ENCODE measurements at places on chromosomes 6 and 20.

- DNase-seq: no peak
These were observed 9.2 kb downstream of the PHF3 start for GRCh38 chr6:63644668-63645326.

- DNase-seq: no peak
These were observed 712.4 kb downstream of the EPHA7 start for GRCh38 chr6:92706976-92707375.

GRCh38 chr6:10272591-10272990, 142.3 kb downstream of the TFAP2A start:
- no peak for DNase-seq

GRCh38 chr6:95879856-95880255, 135.9 kb upstream of the FUT9 start:
- DNase-seq: no peak

- no peak for DNase-seq
These were observed 72.7 kb downstream of the IGF2R start for GRCh38 chr6:160041608-160042007.

DNA sequence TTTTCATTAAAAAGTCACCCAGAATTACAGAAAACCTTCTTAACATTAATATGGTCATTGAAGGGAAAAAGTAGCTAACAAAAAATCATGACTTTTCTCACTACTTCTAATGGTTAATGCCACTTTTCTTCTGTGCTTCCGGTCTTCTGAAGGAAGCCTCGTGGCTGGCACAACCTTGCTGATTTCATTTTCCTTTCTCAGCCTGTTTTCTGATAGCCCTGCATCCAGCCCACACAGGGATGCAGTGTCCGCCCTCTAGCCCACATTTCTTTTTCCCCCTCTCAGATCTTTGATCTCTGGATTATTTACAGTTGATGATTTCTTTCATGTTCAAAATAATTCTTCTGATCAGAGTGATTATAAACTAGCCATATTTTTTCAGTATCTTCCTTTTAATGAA, 655.4 kb upstream of the EPHA7 start:
- DNase-seq: no peak

- DNase-seq: no peak
These were observed 40.5 kb downstream of the RREB1 start for GRCh38 chr6:7148100-7148822.

DNA sequence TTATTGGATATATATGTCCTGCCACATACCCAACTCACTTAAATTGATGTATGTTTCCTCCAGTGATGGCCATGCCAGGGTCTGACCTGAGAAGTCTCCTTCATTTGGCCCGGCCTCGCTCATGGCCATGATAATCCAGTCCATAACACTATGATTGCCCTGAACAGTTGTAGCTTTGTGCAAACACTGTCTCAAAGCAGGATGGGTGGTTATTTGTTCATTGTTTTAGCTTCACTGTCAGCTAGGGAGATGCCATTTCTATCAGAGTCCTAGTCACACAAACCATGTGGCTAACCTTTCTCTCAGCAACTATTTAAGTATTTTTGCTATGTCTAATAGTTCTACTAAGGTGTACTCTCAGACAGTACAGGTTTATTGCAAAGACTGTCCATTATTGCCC, 47.6 kb upstream of the ZNF337 start:
- DNase-seq: no peak

DNA sequence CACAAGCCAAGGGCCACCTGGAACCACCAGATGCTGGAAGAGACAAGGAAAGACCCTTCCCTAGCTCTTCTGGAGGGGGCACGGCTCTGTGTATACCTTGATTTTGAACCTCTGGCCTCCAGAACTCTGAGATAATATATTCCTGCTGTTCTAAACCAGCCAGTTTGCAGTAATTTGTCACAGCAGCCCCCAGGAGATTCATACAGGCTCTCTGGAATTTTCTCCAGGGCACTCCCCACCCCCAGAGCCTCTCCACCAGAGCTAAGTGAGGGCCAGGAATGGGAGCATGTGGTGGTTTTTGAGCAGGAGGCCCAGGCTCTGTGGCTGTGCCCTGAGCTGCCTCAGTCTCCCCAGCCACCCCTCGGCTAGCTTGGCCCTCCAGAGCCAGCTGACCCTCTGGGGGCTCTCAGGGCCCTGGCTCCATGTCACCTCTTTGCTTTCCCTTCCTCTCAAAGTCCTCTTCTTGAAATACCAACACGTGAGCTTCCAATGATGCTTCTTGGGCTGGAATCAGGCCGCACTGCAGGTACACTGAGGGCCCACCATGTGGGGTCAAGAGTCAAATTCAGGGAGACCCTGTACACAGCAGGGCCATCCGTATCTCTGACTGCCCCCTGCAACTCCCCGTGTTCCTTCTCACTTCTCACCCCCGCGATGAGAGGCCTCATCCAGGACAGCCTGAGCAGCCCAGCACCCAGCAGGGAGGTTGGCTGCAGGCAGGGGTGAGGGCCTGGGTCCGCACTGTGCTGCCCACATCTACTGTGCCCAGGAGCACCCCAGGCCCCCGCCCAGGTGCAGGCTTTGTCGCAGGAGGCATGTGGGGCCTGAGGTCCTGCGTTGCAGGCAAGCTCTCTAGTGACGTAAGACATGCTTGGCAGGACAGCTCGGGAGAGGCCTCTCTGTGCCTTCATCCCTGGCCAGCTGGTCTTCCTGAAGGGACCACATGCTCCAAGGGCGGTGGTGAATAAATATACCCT, 155.5 kb downstream of the ANKRD60 start:
- DNase-seq: no peak

GRCh38 chr6:68368845-68369244, 266.2 kb upstream of the ADGRB3 start:
- DNase-seq: no peak

DNA sequence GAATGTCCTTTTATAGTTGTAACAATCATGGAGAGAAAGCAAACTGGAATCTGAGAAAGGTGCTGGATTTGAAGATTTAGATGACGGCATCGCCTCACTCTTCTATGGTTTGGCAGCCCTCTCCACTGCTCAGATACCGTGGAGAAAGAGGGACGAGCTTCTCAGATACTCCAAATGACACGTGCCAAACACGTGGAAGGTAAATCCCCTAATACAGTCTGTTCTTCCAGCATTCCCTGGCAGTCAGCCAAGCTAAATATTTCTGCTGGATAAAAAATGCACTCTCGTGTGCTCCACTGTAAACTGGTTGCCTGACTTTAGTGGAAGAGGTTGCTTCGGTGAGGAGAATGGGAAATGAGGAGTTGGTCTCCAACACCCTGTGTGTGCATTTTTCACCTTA, 16.7 kb upstream of the PRDM1 start:
- DNase-seq: no peak

- no peak for DNase-seq
These were observed 45.7 kb downstream of the TSPYL4 start for GRCh38 chr6:116208056-116208785.

DNA sequence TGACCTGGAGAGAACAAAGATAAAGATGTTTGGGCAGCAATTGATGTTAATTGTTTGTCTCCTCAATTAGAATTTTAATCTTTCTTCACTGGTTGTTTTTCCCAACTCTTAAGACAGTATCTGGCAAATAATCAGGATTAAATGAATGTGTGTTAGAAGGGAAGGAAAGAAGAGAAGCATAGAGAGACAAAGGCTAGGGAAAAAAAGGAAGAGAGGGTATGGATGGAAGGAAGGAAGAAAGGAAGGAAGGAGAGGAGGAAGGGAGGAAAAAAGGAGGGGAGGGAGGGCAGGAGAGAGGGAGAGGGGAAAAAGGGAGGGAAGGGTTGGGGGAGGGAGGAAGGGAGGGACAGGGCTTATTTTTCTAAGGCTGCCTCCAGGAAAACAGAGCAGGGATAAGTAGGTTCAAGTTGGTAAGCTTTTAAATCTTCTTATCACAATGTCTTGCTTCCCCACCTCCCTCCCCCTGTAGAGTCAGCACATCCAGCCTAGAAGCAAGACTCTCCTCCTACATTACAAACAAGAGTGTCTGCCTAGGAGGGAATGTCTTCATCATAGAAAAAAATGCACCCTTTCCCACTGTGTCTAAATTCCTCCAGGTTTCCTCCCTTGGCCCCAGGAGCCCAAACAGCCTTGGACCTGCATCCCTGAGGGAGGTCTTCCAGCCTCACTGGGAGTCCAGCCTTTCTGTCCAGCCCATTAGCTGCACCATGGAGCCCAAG, 447.8 kb upstream of the JARID2 start:
- DNase-seq: no peak

DNA sequence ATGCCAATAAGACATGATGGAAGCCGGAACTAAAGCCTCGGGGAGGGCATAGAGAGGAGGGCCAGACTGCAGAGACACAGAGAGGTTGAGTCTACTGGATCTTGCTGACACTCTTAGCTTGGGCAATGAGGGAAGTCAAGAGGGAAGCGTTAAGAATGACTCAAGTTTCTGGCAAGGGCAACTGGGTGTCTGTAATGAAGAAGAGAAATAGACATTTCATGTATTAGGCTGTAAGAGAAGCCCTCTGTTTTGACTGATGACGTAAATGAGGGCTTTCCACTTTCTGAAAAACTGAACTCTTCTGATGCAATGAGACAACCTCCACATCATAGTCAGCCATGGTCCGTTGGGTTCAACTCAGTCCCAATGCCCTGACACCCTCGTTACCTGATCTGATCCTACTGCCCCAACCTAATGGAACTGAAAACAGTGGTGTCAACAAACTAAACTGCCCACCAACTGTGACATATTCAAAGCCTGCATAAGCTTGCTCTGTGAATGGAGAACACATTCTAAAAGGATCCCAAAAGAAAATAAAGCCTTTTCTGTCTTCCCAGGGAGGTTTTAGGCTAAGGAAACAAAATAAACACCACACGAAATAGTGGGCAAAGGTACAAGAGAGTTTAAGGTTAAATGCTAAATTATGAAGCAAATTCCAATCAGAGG, 45.8 kb upstream of the PNRC1 start:
- no peak for DNase-seq

GRCh38 chr20:62671765-62672164, 29.5 kb downstream of the SLCO4A1 start:
- DNase-seq: no peak

- no peak for DNase-seq
These were observed 388.3 kb upstream of the RNF217 start for GRCh38 chr6:124573953-124574352.

GRCh38 chr6:19803331-19804204, 33.6 kb upstream of the ID4 start:
- no peak for DNase-seq

DNA sequence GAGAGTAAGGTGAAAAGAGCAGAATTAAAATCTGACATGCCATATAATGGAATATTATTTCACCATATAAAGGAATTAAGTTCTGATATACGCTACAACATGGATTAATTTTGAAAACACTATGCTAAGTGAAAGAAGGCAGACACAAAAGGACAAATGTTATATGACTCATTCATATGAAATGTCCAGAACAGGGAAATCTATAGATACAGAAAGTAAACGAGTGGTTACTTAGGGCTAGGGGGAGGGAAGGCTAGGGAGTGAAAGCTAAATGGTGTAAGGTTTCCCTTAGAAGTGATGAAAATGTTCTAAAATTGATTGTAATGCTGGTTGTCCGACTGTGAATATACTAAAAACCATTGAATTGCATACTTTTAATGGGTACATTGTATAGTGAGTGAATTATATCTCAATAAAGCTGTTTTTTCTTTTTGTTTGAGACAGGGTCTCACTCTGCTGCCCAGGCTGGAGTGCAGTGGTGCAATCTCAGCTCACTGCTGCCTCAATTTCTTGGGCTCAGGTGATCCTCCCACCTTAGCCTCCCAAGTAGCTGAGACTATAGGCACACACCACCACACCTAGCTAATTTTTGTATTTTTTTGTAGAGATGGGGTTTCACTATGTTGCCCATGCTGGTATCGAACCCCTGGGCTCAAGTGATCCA, 8.2 kb downstream of the PRPH2 start:
- DNase-seq: no peak

- no peak for DNase-seq
These were observed 50.4 kb downstream of the MAP3K7 start for GRCh38 chr6:90536520-90536919.

DNA sequence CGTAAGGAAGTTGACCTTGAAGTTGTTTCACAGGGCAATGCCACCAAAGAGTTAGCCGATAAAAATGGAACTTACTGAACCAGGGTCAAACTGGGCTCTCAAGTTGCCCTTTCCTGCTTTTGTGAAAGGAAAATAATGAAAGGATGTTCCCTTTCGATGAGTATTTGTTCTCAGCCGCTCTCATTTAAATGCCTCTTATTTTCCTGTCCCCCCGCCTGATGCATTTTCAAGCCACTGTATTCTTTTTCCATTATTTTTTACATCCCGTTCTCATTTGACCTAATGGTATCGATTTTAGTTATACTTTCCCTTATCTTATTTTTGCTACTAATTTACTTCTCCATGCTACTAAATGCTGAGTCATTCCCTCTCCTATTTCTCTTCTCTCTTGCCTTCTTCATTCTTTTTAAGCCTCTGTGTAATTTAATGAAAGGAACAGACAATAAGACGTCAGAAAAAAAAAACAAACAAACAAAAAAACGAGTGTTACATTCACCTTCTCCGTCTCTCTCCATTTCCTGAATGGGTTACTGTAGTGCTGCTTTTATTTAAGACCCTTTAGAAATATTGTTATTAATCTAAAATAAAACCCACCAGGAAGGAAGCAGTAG, 655 bp upstream of the NDUFAF4 start:
- DNase-seq: no peak

- no peak for DNase-seq
These were observed 498.8 kb upstream of the POU3F2 start for GRCh38 chr6:98335594-98335993.

- DNase-seq: peak; percentile 63
These were observed 247.5 kb downstream of the TMEM242 start for GRCh38 chr6:157075549-157076450.

DNA sequence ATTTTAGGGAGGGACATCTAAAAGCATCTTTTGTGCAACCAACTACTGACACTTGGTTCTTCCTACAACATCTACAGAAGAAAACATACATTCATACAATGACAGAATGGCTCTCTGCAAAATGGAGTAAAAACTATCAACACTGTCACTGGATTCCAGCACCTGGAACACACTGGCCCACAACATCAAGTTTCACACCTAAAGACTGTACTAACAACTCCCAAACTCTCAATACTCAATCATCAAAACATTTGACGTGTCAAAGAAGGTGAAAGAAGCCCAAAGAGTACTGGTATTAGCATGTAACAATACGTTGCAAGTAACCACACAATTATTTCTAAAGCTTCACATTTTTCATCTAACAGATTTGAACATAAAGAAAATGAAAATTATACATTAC, 2.1 kb downstream of the CPNE1 start:
- DNase-seq: peak; percentile 23

DNA sequence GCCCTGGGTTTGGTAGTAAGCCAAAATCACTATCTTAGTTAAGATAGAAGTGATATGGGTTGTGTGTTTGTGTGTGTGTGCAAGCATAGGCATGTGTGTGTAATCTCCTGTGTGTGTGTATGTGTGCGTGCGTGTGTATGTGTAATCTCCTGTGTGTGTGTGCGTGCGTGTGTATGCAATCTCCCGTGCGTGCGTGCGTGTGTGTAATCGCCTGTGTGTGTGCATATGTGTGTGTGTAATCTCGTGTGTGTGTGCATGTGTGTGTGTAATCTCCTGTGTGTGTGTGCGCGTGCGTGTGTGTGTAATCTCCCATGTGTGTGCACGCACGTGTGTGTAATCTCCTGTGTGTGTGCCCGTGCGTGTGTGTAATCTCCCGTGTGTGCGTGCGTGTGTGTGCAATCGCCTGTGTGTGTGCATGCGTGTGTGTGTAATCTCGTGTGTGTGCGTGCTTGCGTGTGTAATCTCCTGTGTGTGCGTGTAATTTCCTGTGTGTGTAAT, 219.3 kb upstream of the GGTLC1 start:
- DNase-seq: no peak

GRCh38 chr20:35462351-35462750, 7.0 kb downstream of the CEP250 start:
- DNase-seq: no peak

- no peak for DNase-seq
These were observed 3.8 kb downstream of the TULP4 start for GRCh38 chr6:158316022-158316421.

Measured in stimulated activated naive CD8-positive, alpha-beta T cell treated with anti-CD3 and anti-CD28 coated beads, Interleukin-15, amount 100 ng/mL, for 72 hours (primary cell).